ENCODE measurements at places on chromosomes 7 and 10. TPM values are rescaled to one million over a fixed set of nuclear protein-coding genes. Genes with fewer than 3 reads are reported as not detected.

DNA sequence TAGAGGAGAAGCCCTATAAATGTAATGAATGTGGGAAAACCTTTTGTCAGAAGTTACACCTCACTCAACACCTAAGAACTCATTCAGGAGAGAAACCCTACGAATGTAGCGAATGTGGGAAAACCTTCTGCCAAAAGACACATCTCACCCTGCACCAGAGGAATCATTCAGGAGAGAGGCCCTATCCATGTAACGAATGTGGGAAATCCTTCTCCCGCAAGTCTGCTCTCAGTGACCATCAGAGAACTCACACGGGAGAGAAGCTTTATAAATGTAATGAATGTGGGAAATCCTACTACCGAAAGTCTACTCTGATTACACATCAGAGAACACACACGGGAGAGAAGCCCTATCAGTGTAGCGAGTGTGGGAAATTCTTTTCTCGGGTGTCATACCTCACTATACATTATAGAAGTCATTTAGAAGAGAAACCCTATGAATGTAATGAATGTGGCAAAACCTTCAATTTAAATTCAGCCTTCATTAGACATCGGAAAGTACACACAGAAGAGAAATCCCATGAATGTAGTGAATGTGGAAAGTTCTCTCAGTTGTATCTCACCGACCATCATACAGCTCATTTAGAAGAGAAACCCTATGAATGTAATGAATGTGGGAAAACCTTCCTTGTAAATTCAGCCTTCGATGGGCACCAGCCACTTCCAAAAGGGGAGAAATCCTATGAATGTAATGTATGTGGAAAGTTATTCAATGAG, 18.9 kb downstream of the RBAK start:
- no peak for DNase-seq

- no peak for DNase-seq
Measured at GRCh38 chr10:77925795-77926565, 575 bp downstream of the DLG5 start.

DNA sequence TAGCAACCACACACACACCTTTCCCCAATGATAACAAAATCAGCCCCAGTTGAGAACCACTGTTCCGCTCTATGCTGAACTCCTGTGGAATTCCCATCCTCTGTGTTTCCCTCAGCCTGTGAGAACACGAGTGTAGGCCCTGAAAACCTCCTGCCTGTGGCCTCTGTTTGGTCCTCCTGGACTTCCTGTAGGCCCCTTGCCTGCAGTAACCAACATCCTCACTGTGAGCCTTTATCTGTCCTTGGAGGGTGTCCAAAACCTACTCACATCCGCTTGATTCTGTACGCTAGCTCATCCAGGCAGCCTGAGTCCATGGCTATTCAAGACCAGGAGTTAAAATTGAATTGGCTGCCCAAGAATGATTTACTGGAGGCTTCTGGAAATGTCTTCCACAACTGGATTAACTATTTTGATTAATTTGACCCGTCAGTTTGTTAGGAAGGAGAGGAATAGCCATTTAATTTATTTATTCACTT, 149.8 kb downstream of the AKR1D1 start:
- no peak for DNase-seq

DNA sequence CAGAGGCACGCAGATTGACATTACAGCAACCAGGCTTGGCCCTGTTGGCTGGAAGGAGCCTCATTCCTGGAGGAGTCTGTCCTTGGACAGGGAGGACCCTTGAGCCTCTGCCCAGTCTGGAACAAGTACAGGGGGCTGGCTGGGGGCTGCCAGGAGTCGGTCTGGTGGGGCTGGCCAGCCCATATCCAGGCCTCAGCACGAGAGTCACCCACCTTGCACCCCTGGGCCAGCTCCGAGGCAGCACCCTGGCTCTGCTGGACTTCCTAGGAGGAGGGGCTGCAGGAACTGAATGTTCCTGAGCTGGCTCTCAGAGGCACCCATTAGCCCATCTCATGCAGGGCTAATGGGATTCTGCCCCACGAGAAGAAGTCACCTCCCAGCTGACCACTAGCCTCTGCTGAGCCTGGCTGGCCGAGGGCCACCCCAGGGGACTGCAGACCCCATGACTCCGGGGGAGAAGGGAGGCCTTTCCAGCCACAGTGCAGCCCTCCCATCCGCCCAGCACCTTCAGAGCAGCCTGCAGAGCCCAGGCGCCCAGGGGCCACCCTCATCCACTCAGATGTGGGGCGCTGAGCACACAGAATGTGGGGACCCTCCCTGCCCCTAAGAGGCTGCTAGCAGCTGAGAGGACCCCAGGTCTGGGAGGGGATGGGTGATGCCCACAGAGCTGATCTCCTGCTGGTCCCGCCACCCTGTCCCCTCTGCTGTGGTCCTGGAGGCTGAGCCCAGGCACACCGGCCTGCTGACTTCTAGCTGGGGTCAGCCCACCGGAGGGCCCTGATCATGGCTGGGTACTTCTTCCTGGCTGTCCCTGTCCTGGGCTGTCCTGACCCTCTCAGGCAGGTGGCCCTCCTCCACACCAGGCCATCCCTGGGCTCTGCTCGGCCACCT, 14.8 kb upstream of the INPP5A start:
- no peak for DNase-seq

PCGF6 gene
- total RNA-seq = 4.7 TPM

DNA sequence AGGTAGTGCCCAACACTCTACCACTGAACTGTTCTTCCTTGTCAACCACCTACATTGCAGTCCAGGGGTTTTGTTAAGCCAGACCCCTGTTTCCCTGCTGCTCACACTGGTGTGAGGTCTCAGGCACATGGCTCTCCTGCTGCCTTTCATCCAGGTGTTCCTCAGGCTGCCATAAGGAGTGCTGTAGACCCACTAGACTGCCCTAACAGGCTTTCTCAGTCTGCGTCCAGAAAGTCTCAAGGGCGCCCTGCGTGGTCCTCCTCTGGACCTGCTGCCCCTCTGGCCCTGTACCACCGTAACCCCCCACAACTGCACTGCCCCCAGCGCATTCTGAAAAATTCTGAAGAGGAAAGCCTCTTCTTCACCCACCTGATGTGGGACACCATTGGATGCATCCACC, 225.7 kb upstream of the ANKRD30A start:
- DNase-seq = no peak

SORBS1 gene
- total RNA-seq = 5.0 TPM

DNA sequence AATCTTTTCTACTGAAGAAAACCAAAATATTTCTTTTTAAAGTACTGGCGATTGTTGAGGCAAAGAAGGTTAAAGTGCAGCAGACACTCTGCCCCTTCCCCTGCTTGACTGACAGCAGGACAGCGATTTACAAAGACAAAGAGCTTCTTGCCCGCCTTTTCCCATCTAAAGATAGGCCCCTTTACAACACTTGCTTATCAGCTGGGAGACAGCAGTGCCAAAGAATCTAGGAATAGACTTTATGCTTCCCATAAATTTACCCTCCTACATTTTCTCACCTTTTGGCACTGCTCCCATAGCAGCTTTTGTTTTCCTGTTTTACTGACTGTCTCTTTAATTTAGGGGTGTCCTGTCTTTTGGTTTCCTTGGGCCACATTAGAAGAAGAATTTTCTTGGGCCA, 824.1 kb downstream of the CCSER2 start:
- DNase-seq = no peak

OR2A1 gene
- not detected for total RNA-seq

DNA sequence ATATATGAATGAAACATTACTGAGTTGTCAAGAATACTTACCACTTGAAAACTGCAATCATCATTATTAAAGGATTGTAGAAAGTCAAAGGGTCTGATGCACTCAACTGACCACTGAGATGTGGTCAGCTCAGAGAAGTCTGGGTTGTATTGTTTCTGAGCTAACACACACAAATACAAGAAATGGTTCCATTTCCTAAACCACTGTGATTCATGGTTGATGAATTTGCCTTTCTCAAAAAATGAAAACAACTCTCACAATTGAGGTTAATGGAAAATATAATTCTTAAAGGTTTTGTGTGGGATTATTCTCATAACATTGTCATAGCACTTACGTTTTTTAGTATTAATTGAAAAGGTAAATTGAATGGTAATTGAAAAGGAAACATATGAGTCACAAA, 45.6 kb upstream of the TAS2R16 start:
- no peak for DNase-seq

DNA sequence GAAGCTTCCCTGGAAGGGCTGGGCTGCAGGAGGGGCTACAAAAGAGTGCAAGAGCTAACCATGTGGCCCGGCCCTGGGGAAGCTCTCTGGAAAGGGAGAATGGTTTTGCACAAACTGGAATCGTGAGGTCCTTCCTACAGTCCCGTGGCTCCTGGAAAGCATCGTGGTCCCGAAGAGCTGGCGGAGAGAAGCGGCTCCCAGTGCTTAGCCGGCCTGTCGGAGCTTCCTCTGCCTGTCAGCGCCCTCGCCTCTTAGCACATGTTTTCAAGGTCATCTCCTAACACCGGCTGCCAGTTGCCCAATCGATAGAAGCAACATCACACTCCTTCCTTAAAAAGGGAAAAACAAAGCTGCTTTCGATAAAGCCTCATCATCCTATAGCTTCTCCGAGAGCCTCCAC, 42.1 kb upstream of the MGMT start:
- DNase-seq = no peak

GRCh38 chr10:78551184-78552005, 517.4 kb upstream of the ZMIZ1 start:
- DNase-seq = no peak
